ENCODE measurements at places on chromosomes 7 and 10.

GRCh38 chr7:108541478-108541877 is 15.5 kb upstream of the PNPLA8 start:
- H3K27me3 ChIP-seq: no peaks in the 10 kb centered on the region
- H3K4me3 ChIP-seq: no peak overlapping the region
- H3K4me1 ChIP-seq: no peaks in the 10 kb centered on the region
- no peak for DNase-seq

- H3K27me3 ChIP-seq: peaks cover 32% of the 10 kb centered on the region
- no peak overlapping the region for H3K4me3 ChIP-seq
- H3K27ac ChIP-seq: no peak overlapping the region
- no peaks in the 10 kb centered on the region for H3K36me3 ChIP-seq
Observed at GRCh38 chr7:24477398-24478136, 95.7 kb upstream of the PALS2 start.

DNA sequence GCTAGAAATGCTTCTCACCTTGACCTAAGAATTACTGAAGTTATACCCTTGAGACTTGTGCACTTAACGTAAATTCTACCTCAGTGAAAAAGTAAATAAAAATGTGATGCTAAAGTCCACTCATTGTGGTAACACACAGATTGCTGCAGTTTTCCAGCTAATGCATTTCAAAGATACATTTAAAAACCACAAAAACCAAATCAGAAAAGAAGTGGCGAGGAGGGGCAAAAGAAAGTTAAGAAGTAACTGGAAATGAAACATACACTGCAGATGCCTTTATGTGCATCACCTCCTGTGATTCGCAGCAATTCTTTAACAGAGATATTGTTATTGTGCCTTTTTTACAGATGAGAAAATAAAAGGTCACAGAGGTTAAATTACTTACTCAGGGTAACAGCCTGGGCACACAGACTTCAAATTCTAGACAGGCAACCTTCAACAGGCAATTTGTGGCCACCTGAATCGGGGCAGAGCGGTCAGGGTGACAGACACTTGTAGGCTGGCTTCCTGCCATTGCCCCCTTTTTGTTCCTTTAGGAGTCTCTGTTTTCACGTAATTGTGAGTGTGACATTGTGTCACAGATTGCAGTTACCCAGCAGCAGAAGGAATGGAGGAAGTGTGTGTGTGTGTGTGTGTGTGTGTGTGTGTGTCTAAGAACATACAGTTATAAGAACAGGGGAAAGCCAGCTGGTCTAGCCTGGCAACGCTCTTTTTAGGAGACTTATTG is 1.9 kb downstream of the WIPF3 start:
- no peaks in the 10 kb centered on the region for H3K36me3 ChIP-seq
- DNase-seq: no peak
- no peak overlapping the region for H3K27ac ChIP-seq

- H3K27ac ChIP-seq: peak overlapping the region; percentile 55
- no peaks in the 10 kb centered on the region for H3K27me3 ChIP-seq
- peak; percentile 8 for DNase-seq
- no peaks in the 10 kb centered on the region for H3K36me3 ChIP-seq
- peaks cover 6% of the 10 kb centered on the region for H3K4me1 ChIP-seq
Observed at GRCh38 chr10:81838950-81839349, 36.0 kb upstream of the NRG3 start.

GRCh38 chr10:27390681-27391080 is 113.4 kb upstream of the RAB18 start:
- H3K36me3 ChIP-seq: no peaks in the 10 kb centered on the region
- peak; percentile 89 for DNase-seq
- H3K27ac ChIP-seq: peak overlapping the region; percentile 78
- peaks cover 48% of the 10 kb centered on the region for H3K4me1 ChIP-seq
- H3K4me3 ChIP-seq: peak overlapping the region; percentile 6
- no peaks in the 10 kb centered on the region for H3K27me3 ChIP-seq

DNA sequence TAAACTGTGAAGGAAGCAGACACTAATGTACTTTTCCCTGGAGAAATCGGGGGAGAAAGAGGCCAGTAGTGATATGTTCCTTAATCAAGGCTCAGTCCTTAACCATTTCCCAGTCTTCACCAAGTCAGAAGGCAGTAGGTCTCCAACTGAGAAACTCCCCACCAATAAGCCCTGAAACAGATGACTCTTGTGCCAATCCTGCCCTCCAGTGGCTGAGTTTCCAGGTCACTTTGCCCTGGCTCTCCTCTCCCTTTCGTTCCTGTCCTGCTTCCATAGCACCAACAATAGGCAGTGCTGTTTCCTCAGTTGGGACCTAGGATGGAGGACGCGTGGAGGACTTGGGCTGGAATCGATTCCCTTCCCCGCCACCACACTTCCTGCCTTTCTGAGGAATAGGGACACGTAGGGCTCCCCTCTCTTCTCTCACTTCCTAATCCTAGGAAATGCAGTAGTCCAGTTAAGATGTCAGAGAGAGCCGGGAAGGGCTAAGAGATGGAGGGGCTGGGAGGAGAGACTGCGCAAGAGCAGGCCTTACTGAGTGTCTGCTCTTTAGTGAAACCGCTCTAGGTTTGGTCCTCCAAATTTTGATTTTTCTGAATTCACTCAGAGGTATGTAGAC is 23.4 kb downstream of the ATOH7 start:
- H3K27me3 ChIP-seq: no peaks in the 10 kb centered on the region
- H3K4me1 ChIP-seq: no peaks in the 10 kb centered on the region
- H3K27ac ChIP-seq: no peak overlapping the region
- DNase-seq: peak; percentile 79
